A549 treated with ZK216348 at 1 μM for 4 hours (cell line): ENCODE measurements at places on chromosomes 13 and 19. TPM values are rescaled to one million over a fixed set of nuclear protein-coding genes. Genes with fewer than 3 reads are reported as not detected.

The BST2 gene
- total RNA-seq: 0.23 to 0.35 TPM (median 0.32 TPM) in 3 of 5 replicates, not detected in the others

The ZNF541 gene
- not detected in 5 replicates for total RNA-seq

The CEACAM19 gene
- 6.6 to 13.0 TPM (median 10.0 TPM) in 5 replicates for total RNA-seq

The MEIOSIN gene
- 0.08 TPM in 1 of 5 replicates, not detected in the others for total RNA-seq

The MBD3L3 gene
- total RNA-seq: not detected in 5 replicates

The ZNF792 gene
- total RNA-seq: 1.5 to 2.2 TPM (median 1.9 TPM) in 5 replicates

The ZNF560 gene
- not detected in 5 replicates for total RNA-seq
